ENCODE measurements at places on chromosomes 5 and 9. TPM values are rescaled to one million over a fixed set of nuclear protein-coding genes. Genes with fewer than 3 reads are reported as not detected.

DNA sequence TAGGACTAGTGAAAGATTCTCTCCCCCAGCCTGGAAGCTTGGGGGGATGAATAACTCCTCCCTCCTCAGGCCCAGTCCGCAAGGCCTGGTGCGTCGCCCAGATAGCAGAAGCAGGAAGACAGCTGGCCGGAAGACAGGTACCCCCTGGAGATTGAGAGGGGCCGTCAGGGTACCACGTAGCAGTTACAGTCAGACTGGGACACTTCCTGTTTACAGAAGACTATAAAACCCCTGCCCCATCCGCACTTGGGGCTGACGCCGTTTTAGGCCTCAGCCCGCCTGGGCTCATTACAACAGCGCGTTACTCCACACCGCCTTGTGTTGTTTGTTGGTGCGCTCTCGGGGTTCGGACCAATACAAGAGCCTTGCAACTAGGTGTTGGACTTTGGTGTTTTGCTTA lies 15.4 kb downstream of the SEMA6A start:
- H3K36me3 ChIP-seq = no peaks in the 10 kb centered on the region
- no peak overlapping the region for H3K27ac ChIP-seq
- no peaks in the 10 kb centered on the region for H3K4me1 ChIP-seq
- DNase-seq = no peak
- H3K27me3 ChIP-seq = no peaks in the 10 kb centered on the region
- no peak overlapping the region for H3K4me3 ChIP-seq

- H3K27me3 ChIP-seq = no peaks in the 10 kb centered on the region
- no peak overlapping the region for H3K4me3 ChIP-seq
- H3K36me3 ChIP-seq = no peaks in the 10 kb centered on the region
- H3K4me1 ChIP-seq = peaks cover 30% of the 10 kb centered on the region
- DNase-seq = no peak
- no peak overlapping the region for H3K27ac ChIP-seq
Observed at GRCh38 chr5:142428773-142429473, 104.1 kb upstream of the SPRY4 start.

GRCh38 chr5:126818736-126819135 lies 41.8 kb downstream of the LMNB1 start:
- peaks cover 5% of the 10 kb centered on the region for H3K4me1 ChIP-seq
- H3K27me3 ChIP-seq = no peaks in the 10 kb centered on the region
- H3K27ac ChIP-seq = no peak overlapping the region
- peaks cover 2% of the 10 kb centered on the region for H3K36me3 ChIP-seq
- no peak overlapping the region for H3K4me3 ChIP-seq
- DNase-seq = no peak

The NREP gene
- total RNA-seq = 1,006 TPM

DNA sequence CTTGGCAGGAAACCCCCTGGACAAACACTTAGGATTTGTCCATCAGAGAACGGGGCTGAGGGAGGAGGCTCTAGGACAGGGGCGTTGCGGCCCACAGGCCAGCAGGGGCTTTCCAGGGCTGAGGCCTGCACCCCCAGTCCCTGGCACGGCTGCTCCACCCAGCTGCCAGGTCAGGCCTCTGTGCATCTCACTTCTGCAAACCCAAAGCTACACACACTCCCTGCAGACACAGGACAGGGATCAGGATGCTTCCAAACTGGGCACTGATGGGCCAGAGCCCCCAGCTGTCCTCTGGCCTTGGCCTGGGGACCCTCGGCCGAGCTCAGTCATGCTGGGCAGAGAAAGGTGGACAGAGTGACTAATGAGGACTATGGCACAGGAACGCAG lies 106.2 kb upstream of the SARDH start:
- no peak for DNase-seq
- H3K4me3 ChIP-seq = no peak overlapping the region
- H3K4me1 ChIP-seq = peaks cover 39% of the 10 kb centered on the region
- H3K36me3 ChIP-seq = no peaks in the 10 kb centered on the region
- H3K27ac ChIP-seq = no peak overlapping the region

The SRD5A1 gene
- 32.3 TPM for total RNA-seq

DNA sequence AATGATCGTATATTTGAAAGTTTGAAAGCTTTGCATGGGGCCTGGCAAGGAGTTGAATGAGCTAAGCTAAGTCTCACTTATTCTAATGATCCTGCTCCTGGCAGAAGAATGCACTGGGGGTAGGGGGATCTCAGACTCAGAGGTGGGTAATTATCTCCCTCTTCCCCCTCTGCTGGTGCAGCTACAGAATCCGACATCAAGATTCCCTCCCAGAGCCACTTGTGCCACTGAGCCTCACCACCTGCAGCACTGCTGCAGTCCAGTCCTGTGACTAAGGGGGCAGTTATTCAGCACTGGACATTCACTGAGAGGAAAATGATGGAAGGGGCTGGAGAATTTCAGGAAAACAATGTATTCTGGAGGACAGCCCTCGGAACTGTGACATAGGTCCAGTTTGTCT lies 205.8 kb downstream of the DEPDC1B start:
- H3K4me3 ChIP-seq = peak overlapping the region; percentile 33
- no peak for DNase-seq
- no peaks in the 10 kb centered on the region for H3K36me3 ChIP-seq
- no peaks in the 10 kb centered on the region for H3K27me3 ChIP-seq
- peaks cover 90% of the 10 kb centered on the region for H3K4me1 ChIP-seq

DNA sequence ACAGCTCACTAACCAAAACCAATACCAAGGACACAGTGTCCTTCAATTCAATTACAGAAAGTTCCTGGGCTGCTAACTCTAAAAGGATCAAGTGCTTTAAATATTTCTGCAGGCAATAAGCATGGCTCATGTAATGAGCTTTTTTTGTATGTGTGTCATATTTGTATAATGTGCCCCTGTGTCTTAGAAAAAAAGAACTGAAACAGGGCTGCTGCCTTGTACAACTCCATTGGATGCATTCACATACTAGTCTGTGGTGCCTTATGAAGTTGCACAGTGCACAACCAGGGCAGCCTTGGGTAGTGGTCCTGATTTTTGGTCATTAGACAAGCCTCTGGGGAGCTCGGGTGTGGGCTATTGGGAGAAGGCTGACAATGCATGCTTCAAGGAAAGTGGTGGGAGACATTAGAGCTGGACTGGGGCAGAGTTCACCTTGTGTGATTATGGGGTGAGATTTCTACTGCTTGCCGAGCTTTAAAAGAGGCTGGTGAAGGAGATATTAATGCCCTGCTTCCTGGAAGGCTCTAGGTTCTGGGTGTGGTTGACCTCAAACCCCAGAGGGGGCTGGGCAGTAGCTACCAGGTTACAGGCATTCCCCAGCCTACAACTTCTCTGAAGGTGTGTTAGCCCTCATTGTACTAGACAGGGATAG lies 3.6 kb upstream of the CPEB4 start:
- H3K27me3 ChIP-seq = no peaks in the 10 kb centered on the region
- H3K4me3 ChIP-seq = no peak overlapping the region
- H3K27ac ChIP-seq = no peak overlapping the region
- H3K4me1 ChIP-seq = peaks cover 19% of the 10 kb centered on the region
- peaks cover 1% of the 10 kb centered on the region for H3K36me3 ChIP-seq

DNA sequence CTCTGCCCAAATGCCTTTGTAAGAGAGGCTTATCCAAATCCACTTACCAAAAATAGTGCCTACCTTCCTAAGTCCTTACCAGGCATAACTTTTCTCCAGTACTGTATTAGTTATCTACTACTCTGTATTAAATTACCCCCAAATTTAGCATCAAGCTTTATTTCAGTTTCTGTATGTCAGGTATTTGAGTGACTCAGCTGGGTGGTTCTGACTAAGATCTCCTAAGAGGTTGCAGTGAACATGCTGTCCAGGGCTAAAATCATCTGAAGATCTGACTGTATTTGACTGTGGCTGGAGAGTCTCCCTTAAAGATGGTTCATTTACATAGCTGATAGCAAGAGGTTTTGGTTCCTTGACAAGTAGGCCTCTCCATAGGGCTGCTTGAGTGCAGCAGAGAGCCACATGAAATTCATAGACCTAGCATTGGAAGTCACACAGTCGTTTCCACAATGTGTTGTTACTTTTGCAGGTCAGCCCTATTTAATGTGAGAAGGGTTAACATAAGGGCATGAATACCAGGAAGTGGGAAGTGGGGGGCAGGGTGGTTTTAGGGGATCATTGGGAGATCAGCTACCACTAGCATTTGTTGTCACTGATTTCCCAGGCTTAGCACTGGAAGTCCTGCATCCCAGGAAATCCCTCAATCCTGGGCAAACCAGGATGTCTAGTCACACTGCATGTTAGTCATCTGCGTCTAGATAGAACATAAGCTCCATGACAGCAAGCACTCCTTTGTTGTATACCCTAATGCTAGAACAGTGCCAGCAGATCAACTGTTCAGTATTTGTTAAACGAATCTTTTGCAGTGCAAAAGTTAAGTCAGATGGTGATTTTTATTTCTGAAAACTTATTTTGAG lies 2.0 kb upstream of the ZNF622 start:
- peak overlapping the region; percentile 99 for H3K4me3 ChIP-seq
- H3K36me3 ChIP-seq = peaks cover 8% of the 10 kb centered on the region
- peaks cover 49% of the 10 kb centered on the region for H3K4me1 ChIP-seq
- no peak for DNase-seq

The SPACA9 gene
- total RNA-seq = 5.4 TPM

DNA sequence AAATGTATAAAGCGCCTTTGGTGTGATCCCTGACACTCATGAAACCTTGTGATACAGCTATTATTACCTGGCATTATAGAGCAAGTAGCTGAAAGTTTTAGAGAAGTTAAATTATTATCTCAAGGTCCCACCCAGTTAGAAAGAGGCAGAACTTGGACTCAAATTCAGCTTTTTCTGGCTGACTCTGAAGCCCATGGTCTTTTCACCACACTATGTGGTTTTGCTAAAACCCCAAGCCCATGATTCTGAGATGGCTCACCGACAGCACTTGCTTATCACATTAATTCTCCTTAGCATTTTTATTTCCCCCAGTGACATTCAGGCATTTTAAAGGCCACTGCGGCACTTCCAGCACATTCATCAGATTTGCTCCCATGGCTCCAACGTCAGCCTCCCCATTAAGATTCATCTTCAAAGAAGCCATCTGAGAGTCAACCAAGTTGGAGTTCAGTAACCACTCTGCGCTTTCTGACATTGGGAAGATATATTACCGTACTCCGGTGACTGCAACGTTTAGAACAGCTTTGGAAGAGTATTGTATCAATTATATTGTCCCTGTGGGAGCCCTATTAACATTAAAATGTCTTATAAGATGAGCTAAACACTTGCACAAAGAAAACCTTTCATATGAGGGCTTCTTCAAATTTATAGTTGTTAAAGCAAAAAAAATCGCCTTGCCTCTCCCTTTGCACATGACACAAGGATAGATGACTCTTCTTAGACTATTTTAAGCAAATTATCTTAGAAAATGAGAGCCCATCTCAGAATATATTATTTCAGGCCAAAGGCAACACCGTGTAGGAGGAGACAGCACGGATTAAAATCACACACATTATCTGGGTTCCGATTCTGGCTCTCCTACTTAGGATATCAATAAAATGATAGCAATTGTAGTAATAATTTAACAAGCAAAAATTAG lies 638.1 kb downstream of the ACTL7B start:
- no peaks in the 10 kb centered on the region for H3K4me1 ChIP-seq
- no peak for DNase-seq
- no peak overlapping the region for H3K27ac ChIP-seq
- no peaks in the 10 kb centered on the region for H3K36me3 ChIP-seq

GRCh38 chr5:33649549-33650482 lies 209.1 kb downstream of the TARS1 start:
- H3K4me3 ChIP-seq = no peak overlapping the region
- peaks cover 9% of the 10 kb centered on the region for H3K36me3 ChIP-seq
- no peaks in the 10 kb centered on the region for H3K27me3 ChIP-seq
- peaks cover 21% of the 10 kb centered on the region for H3K4me1 ChIP-seq

- H3K4me1 ChIP-seq = no peaks in the 10 kb centered on the region
- H3K27me3 ChIP-seq = no peaks in the 10 kb centered on the region
- H3K36me3 ChIP-seq = no peaks in the 10 kb centered on the region
- H3K27ac ChIP-seq = no peak overlapping the region
- no peak for DNase-seq
- H3K4me3 ChIP-seq = no peak overlapping the region
Observed at GRCh38 chr5:91219803-91220371, 163.2 kb downstream of the ARRDC3 start.

DNA sequence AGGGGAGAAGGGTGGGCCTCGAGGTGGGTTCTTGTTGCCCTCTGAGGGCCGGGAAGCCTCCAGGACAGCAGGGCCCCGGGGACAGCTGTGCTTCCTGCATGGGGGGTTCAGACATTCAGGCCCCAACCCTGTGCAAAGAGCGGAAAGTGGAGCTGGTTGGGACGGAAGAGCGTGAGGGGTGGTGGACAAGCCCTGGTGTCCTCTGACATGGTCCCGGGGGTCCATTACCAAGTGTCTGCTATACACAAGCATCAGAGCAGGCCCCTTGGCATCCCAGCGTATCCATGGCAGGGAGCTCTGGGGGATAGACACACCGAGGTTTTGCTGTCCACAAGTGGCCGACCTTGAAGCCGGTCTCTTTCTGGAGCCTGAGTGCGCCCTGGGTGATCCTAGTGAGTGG lies 9.3 kb downstream of the PLPP7 start:
- H3K27ac ChIP-seq = no peak overlapping the region
- H3K36me3 ChIP-seq = no peaks in the 10 kb centered on the region
- H3K4me3 ChIP-seq = no peak overlapping the region
- no peaks in the 10 kb centered on the region for H3K4me1 ChIP-seq

The RGS7BP gene
- not detected for total RNA-seq

DNA sequence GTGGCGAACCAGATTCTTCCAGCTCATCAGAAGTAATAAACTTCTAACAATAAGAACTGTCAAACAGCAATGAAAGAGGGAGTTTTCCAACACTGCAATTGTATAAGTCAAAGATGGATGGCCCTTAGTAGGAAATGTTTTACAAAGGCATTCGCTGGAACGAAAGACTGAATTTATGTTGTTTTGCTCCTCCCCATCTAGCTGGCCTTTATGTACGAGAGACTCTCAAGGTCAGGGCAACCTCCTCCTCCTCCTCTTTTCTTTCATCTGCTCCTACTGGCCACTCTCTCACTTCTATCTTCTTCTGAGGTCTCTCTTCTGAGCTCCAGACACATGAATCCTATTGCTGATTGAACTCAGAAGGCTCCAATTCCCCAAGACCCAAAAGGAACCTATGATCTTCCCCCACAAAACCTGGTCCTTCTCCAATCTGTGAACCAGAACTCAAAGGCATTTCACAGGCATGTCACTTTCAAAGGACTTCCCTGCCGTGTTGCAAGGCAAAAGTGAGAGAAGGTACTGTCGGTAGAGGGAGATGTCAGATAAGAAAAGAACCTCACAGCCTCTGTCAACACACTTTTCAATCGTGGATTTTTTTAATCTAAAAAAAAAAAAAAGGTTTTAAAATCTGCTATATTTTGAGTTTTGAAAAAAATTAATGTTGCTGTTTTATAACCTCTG lies 28.5 kb upstream of the PUM3 start:
- H3K27me3 ChIP-seq = peaks cover 30% of the 10 kb centered on the region
- no peak overlapping the region for H3K27ac ChIP-seq
- DNase-seq = no peak

The CSF1R gene
- 0.62 TPM for total RNA-seq

GRCh38 chr5:108919591-108920326 lies 172.1 kb downstream of the FER start:
- H3K4me3 ChIP-seq = no peak overlapping the region
- no peaks in the 10 kb centered on the region for H3K27me3 ChIP-seq
- H3K36me3 ChIP-seq = no peaks in the 10 kb centered on the region
- no peak for DNase-seq
- H3K27ac ChIP-seq = no peak overlapping the region
- H3K4me1 ChIP-seq = no peaks in the 10 kb centered on the region

- no peaks in the 10 kb centered on the region for H3K36me3 ChIP-seq
- no peak overlapping the region for H3K27ac ChIP-seq
- H3K4me1 ChIP-seq = peaks cover 55% of the 10 kb centered on the region
- no peak for DNase-seq
- H3K4me3 ChIP-seq = no peak overlapping the region
Observed at GRCh38 chr5:158410976-158411375, 552.0 kb upstream of the CLINT1 start.

The PCDHGA3 gene
- 0.51 TPM for total RNA-seq

GRCh38 chr5:66231508-66231907 lies 87.4 kb downstream of the SREK1 start:
- H3K4me3 ChIP-seq = no peak overlapping the region
- H3K36me3 ChIP-seq = no peaks in the 10 kb centered on the region
- H3K27ac ChIP-seq = no peak overlapping the region
- H3K27me3 ChIP-seq = no peaks in the 10 kb centered on the region
- peaks cover 9% of the 10 kb centered on the region for H3K4me1 ChIP-seq
